ENCODE measurements at places on chromosomes 1 and 21.

GRCh38 chr1:100626397-100626796 lies 88.5 kb downstream of the GPR88 start:
- DNase-seq: no peak

DNA sequence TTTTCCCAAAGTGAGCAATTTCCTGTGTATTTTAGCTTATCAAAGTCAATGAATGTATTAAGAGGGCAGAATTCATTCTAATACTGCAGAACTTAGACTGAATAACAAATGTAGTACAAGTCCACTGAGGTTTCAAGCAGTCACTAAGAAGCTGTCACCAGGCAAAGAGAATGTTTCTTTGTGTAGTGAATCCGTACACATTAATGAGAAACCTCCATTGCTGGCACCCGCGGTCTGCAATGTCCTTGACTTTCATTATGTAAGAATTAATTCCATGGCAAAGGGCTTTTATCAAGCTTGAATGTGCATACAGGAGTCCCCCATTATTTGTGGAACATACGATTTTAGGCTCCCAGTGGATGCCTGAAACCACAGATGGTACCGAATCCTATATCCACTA lies 719.5 kb upstream of the TMPRSS15 start:
- no peak for DNase-seq

DNA sequence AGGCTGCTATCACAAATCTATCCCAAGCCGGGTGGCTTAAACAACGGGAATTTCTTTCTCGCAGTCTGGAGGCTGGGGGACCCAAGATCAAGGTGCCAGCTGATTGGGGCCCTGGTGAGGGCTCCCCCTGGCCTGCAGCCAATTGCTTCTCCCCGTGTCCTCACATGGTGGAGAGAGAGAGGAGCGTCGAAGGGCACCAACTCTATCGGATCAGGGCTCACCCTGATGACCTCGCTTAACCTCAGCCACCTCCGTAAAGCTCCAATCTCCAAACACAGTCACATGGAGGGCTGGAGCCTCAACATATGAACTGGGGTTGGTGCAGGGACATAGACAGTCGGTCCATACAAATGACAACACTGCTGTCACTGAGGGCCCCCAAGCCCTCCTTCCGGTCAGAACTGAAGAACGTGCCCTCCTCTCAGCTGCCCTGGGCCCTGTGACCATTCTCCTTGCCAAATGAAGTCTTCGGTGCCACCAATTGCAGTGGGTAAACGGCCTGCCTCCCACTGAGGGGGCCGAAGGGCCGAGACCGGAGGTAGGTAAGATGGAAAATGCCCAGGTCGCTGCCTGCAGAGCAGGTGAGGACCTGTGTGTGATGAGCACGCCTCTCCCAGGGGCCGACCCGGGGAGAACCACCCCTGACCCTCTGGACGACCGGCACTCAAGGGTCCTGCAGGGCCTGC lies 211.0 kb downstream of the TOMM20 start:
- DNase-seq: no peak

DNA sequence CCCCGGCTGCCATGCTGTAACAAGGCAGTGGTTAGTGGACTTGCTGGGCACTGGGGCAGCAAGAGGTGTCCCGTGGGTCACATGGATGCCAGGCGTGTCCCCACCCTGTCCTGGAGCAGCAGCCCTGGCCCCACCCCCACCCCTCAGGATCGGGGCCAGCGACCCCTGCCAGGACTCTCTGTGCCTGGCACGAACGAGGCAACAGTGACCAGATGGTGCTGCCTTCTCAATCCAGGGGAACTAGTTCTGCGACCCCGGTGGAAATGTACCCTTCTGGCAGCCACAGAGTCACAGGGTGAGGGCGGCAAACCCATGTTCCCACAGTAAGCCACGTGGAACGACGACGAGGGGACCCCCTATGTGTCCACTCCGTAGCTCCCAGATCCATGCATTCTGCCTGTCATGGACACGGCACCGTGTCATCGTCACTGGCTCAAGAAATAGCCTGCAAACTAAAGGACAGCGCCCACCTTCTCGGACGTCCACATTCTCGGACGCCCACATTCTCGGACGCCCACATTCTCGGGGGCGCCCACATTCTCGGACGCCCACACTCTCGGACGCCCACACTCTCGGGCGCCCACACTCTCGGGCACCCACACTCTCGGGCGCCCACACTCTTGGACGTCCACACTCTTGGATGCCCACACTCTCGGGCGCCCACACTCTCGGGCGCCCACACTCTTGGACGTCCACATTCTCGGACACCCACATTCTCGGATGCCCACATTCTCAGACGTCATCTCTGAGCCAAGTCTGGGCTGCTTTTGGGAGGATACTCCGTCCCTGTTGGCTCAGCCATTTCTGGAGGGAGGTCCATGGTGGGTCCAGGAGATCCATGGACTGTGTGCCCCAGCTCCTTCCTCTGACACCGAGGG lies 19.6 kb upstream of the ACTRT2 start:
- no peak for DNase-seq

DNA sequence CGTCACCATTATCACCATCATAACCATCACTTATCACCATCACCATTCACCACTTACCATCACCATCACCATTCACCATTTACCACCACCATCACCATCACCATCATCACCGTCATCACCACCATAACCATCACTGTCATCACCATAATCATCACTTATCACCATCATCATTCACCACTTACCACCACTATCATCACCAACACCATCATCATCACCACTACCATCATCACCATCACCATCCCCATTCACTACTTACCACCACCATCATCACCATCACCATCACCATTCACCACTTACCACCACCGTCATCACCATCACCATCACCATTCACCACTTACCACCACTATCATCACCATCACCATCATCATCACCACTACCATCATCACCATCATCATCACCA lies 151.8 kb downstream of the CAMTA1 start:
- no peak for DNase-seq

DNA sequence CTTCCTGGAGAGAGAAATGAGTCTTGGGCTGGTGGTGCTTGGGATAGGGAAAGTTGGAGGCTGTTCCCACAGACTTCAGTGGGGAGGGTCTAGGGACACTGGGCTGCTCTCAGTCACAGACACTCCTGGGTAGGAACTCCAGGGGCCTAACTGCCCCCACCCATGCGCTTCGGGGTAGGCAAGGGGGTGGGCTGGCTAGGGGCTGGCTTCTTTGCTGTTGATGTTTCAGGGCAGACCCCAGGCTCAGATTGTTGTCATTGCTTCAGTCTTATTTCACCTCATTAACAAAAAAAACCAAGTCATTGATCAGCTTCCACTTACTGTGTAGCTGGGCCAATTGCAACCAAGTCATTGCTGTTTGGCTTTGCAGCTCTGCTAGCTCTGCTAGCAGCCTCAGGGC lies 160.1 kb upstream of the CSF3R start:
- no peak for DNase-seq

GRCh38 chr1:160718210-160718609 lies 6.6 kb upstream of the CD48 start:
- DNase-seq: no peak

GRCh38 chr1:184959626-184960025 lies 14.7 kb downstream of the NIBAN1 start:
- DNase-seq: no peak

DNA sequence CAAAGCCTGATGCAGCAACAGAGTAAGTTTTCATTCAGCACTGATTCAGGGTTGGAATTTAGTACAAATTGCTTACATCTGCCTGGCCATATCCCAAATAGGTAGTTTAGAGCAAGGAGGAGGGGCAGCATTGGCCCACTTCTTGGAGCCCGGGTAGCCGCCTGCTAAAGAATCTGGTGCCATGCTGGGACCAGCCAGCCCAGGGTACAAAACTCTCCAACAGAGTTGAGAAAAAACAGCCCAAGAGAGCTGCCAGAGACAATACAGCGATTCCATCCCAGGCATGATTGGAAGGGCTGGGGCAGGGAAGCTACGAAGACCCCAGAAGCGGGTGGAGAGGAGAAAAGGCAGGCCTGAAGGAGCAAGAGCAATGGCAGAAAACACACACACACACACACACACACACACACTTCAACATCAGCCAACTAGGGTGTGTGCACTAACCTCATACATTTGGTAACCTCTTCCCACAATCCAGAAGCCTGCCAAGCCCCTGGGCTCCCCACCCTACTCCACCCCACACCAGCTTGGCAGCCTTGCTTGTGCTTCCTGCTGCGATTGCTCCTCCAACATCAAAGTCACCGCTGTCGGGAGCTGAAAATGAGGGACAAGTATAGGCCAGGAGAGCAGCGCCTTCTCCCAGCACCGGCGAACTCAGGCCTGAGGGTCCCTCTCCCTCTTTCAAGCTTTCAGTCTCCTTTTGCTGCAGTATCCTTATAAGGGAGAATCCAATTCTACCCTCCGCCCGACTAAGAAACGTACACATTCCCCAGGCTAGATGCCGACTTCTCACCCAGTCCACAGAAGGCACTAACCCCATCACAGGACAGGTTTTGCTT lies 1.2 kb downstream of the PIK3C2B start:
- peak; percentile 83 for DNase-seq

GRCh38 chr1:97050506-97050905 lies 328.9 kb downstream of the PTBP2 start:
- peak; percentile 47 for DNase-seq

DNA sequence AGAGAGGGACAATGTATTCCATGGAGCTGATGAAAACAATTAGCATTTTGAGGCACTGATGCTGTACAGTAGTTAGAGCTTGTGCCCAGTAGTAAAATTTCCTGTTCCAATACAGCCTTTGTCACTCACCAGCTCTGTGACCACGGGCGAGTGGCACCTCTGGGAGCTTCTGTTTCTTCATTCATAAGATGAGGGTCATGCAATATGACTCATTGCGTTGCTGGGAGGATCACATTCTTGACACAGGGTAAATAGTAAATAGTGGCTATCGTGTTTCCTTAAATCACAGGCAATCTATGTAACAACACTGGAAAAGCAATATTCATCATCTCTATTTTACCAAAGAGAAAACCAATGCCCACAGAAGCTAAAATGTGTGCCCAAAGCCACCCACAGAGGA lies 4.5 kb upstream of the LRRC52 start:
- DNase-seq: no peak

DNA sequence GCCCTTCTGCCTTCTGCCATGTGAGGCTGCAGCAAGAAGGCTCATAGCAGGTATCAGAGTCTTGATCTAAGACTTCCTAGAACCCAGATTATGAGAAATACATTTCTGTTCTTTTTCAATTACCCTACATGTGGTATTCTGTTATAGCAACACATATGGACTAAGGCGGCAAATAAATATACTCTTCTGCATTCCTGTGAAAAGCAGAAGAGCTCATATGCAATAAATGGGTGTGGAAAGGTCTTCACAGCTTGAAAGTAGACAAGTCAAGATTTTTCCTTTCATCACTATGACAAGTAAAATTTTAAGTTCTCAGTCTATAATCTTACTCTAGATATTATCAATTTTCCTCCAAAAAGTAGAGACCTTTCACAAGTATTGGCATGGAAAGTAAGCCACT lies 36.6 kb downstream of the TNFSF18 start:
- DNase-seq: no peak

DNA sequence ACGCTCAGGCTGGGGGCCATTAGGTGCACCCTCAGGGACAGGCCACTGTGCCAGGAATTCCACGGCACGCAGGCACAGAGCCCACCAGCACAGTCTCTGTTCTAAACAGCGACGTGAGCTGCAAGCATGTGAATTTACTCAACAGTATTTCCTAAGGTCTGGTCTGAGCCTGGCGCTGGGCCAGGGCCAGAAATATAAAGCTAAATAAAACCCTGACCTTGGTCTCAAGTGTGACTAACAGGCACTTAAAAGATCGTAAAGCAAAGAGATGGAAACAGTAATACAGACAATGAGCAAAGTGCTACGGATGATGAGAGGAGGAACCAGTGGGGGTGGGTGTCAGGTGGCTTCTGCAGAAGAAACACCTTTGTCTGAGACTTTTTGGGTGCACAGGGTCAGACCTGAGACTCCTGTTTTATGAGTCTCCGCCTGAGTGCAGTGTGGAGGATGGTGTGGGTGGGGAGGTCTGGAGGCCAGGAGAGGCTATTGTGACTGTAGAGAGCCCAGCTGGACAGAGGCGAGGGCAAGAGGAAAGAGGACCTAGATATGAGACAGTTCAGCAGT lies 53.4 kb upstream of the EDN2 start:
- peak; percentile 56 for DNase-seq

- no peak for DNase-seq
Measured at GRCh38 chr1:213820362-213821149, 167.2 kb upstream of the PROX1 start.

DNA sequence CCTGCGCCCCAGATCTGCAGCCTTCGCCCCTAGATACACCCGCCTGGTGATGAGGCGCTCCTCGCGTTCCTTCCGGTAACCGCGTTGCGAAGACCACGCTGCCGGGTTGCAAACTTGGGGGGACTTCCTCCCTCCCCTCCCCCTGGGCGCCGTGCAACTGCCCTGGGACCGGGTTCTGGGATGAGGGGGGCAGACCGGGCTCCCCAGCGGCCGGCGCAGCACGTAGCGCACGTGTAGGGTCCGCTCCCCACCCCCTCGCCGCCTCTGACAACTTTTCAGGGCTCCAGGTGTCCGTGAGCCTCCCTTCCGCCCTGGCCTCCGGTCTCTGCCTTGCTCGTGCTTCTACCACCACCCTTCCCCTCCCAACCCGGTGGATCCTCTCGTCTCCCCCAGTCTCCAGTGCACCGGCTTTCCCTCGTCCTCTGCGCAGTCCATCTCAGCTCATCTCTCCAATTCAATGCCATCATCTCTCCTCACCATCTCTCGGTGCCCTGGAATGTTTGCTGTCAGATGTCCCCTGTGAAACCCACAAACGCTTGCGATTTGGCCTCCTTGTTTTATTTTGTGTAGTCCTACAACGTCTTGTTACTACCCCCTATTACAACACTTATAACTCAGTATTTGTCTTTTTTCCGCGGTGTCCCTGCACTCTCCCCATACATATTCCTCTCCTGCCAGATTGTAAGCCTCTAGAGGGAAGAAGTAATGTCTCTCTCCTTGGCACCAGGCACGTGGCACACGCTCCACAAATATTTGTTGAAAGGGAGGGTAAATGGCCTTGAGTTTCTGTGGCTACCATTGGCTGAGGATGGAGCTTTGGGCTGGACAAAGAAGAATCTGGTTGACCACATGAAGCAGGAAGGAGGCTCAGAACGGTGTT lies 782 bp downstream of the PCAT6 start:
- no peak for DNase-seq

DNA sequence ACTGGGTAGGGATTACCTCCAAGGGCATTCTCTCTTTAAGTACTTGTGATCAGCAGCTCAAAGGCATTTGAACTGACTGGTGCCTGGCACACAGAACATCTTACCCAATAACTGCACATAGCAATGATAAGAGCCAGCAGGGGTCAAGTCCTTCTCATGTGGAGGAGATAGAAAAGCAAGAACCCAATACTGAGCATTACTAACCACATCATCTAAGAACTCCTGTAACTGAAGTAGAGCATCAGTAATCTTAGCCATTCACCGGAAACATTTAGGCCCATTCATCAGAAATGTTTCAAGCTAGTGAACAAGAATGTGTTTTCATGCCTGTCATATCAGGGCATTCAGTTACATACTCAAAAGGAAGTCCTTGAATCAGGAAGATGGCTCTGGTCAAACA lies 33.6 kb upstream of the THEM4 start:
- DNase-seq: no peak

Measured in fibroblast of the conjunctiva (primary cell).